ENCODE measurements at places on chromosomes 7 and 10. TPM values are rescaled to one million over a fixed set of nuclear protein-coding genes. Genes with fewer than 3 reads are reported as not detected.

Gene AS3MT
- 1.5 TPM for total RNA-seq

Gene PARD3
- total RNA-seq, result 2.8 TPM

Gene POR
- total RNA-seq, result 33.8 TPM

Gene MNX1
- not detected for total RNA-seq

Gene CDNF
- 2.7 TPM for total RNA-seq

Gene NXPH1
- not detected for total RNA-seq

Gene UCN3
- not detected for total RNA-seq

Gene C7orf57
- 0.46 TPM for total RNA-seq

Gene CCDC136
- total RNA-seq, result 7.7 TPM

Gene GTF2IRD1
- total RNA-seq, result 4.6 TPM

GRCh38 chr7:98653601-98654310 is 36.7 kb downstream of the NPTX2 start:
- DNase-seq, result no peak

DNA sequence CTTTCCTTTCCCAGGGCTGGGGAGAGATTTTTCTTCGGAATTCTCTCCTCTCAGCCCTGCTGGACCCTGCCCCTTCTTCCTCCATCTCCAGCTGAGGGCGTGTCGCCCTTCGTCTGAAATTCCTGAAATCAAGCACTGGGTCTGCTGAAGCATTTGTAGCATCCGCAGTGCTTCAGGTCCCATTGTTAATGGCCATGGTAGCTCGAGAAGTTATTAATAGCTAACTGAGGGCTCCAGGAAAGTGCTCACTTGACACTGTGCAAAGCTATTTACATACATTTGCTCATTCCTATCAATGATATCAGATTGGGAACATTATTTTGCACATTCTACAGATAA is 515 bp downstream of the FAM149B1 start:
- no peak for DNase-seq

GRCh38 chr7:140901941-140902302 is 22.8 kb downstream of the BRAF start:
- DNase-seq, result no peak

GRCh38 chr7:16747102-16747501 is 6.5 kb upstream of the TSPAN13 start:
- DNase-seq, result no peak

DNA sequence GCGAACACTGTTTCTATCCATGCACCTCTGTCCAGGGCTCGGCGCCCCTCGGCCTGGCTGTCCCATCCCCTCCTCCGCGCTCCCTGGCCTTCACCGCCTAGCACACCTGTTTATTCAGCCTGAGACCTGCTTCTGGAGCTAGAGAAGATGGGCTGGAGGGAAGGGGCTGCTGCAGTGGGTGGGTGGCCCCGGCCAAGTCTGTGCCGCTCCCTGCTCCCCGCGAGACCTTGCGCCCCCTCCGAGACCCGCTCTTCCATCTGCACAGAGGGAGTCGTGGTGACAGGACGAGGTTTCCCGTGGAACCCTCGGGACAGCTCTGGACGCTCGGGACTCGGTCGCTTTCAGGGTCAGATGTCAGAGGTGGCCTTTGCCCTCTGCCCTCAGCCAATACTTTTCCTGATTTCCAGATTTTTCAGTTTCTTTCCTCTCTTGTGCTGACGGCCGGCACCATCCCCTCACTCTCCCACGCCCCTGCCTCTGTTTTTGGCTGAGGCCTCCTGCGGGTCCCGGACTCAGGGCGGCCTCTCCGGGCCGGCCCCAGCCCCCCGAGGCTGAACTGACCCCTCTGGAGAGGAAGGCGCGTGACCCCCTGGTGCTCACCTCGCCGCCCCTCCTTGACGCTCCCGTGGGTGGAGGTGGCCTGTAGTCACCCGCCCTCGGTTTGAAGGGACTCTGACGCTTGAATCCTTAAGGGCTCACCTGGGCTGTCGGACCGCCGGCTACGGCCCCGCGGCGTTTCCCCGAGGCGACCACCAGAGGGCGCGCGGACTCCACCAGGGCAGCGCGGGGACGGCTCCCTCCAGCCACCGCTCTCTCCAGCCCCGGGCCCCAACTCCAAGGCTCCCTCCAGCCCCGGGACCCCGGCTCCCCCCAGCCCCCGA is 15.6 kb downstream of the SHH start:
- DNase-seq, result peak; percentile 82

DNA sequence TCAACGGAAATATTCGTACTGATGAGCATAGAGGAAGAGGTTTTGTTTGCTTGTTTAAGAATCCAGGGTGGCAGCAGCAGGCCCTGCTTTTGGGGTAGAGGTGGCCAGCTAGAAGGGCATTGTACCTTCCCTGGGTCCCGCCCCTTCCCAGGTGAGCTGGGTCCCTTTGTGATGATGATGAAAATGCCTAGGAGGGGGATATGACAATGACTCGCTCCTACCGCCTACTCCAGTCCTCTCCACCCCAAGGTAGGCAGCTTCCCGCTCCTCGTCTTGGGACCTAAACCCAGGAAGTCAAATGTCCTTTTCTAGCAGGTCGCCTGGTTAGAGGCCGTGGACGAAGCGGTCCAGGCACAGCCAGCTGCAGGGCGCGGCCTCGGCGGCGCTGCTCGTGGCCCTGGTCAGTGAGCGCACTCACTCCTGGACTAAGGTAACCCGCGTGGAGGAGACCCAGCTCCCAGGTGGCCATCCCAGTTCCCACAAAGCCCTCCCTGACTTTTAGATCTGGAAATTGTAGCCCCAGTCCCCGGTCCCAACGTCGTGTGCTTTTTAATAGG is 141.4 kb downstream of the LSMEM1 start:
- no peak for DNase-seq

GRCh38 chr10:119316729-119317097 is 109.3 kb downstream of the GRK5 start:
- peak; percentile 31 for DNase-seq

DNA sequence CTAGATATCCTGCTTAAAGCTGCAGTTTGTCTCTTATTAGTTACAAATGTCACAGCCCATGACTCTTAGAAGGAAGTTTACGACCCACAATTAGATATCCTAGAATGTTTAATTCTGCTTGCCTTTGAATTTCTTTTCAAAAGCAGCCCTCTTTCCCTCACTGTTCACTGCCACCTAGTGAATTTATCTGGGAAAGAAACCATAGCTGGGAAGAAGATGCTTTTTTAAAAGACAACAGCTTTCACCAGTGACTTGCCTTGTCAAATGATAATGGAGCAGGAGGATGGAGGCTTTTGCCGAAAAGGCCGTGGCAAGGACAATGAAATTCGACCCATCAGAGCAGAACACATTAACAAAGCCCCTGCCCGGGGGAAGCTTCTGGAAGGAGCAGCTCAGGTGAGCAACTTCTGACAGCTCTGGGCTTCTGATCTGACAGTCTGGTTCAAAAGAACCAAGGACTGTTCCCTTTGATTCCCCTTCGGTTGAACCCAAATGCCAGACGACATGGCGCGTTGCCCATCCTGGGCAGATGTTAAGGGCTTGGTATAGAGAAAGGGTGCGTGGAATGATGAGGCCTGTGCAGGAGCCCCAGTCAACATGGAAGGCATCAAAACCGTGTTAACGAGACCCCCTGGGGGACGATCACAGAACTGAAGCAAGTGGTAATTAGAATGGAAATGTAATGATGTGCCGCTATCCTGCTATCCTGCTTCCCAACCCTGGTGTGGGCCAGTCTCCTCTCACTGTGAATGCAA is 236.8 kb downstream of the FRMD4A start:
- DNase-seq, result no peak

GRCh38 chr10:72087969-72088888 is at the start of gene SPOCK2:
Gene SPOCK2 (minus strand): TSS chr10:72088551. CDS start chr10:72088328, 223 bp downstream.
- peak; percentile 82 for DNase-seq

DNA sequence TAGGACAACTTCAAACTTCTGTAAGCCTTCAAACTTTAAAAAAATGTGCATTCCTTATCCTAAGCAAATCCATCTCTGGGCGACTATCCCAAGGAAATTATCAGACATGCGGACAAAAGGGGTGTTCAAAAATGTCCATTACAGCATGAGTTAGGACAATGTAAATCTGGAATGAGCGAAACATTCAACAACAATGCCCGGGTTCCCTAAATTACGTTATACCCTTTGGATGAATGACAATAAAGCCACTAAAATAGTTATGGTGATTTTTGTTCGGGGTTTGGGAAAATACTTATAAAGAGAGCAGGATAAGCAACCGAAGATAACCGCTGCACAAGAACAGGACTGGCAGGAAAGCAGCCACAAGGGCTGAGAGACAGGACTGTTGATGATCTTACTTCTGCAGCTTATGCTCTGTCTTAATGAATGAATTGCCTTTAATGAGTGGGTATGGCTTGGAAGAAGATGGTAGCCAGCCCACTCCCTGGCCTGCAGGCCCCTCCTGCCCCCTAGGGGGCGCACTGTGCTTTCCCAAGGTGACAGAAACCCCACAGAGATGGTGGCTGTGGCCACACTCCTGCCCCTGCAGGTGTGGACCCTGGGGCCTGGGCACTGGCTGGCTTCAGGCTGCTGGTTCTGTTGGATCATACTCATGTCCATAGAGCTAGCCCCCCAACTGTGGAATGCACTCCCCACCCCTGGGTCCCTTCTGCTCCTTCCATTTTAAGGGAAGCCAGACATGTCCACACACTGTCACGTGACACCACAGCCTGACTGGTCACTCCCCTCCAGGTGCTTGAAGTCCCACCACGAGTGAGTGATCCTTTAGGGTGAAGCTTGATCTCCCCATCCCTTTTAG is 45.0 kb downstream of the ZCCHC24 start:
- DNase-seq, result peak; percentile 82

- peak; percentile 22 for DNase-seq
These were observed 352.3 kb upstream of the KLF6 start for GRCh38 chr10:4137299-4137698.

- DNase-seq, result no peak
These were observed 86.1 kb downstream of the CACNB2 start for GRCh38 chr10:18226336-18226735.

GRCh38 chr10:131818510-131819234 is 82.1 kb upstream of the PPP2R2D start:
- DNase-seq, result no peak

- DNase-seq, result no peak
These were observed 1.7 kb upstream of the MCU start for GRCh38 chr10:72690071-72690755.

DNA sequence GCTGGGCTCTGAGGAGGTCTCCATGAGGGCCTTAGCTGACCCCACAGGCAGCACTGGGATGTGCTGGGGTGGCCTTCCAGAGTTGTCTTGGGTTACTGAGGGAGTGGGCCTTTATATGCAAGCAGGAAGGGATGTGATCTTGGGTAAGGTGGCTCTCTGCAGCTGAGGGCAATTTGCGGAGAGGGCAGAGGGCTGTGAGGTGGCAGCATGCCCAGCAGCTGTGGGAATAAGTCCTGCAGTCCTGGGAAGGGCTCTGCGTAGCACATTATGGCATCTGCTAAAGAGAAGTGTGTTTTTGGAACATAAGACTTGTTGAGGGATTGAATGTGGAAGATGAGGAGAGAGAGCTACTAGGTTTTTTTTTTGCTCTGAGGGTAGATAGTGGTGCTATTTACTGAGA is 99.6 kb upstream of the KMT2E start:
- no peak for DNase-seq

GRCh38 chr10:116170815-116171250 is 102.2 kb downstream of the GFRA1 start:
- no peak for DNase-seq

DNA sequence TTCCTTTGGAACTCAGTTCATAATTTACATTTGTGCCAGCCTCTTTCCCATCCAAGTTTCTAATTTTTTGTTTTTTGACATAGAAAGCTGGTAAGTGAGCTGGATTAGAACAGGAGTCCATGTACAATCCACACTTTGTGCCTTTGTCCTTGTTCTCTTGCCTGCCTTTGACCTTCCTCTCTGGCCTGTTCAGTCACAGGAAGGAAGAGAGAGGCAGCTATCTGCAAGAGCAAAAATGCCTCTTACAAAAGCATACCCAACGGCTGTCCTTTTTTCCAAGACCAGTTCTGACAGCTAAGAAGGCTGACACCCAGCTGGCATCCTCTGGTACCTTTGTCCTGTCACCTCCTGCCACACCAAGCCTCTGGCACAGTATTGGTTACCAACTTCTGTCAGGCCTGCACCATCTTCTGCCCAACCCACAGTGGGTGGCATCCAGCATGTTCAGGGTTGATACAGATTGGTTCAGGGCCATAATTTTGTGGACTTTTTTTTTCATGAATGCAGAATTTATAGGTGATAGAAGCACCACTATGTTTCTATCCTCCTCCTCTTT is 133.7 kb upstream of the KLF14 start:
- no peak for DNase-seq

- no peak for DNase-seq
These were observed 44.6 kb upstream of the TSPAN13 start for GRCh38 chr7:16708980-16709379.

- no peak for DNase-seq
These were observed 285.7 kb downstream of the GLRX3 start for GRCh38 chr10:130421909-130422308.

DNA sequence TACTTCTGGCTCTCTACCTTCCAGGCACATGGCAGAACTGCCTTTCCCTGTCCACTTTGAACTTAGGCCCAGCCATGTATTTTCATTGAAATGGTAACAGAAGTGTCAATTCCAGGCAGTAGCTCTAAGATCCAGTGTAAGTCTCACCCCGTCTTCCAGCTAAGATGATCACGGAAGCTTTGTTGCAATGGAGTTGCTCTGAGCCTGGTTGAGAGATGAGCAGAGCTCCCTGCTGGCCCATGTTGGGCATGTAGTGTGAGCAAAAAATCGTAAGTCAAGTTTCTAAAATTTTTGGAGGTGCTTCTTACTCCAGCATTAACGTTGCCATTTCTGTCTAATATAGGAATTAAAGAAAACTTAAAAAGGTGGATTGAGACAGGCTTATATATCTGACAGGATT is 274.4 kb downstream of the IPMK start:
- DNase-seq, result no peak

- no peak for DNase-seq
These were observed 31.8 kb upstream of the SFTPD start for GRCh38 chr10:79980711-79981110.

DNA sequence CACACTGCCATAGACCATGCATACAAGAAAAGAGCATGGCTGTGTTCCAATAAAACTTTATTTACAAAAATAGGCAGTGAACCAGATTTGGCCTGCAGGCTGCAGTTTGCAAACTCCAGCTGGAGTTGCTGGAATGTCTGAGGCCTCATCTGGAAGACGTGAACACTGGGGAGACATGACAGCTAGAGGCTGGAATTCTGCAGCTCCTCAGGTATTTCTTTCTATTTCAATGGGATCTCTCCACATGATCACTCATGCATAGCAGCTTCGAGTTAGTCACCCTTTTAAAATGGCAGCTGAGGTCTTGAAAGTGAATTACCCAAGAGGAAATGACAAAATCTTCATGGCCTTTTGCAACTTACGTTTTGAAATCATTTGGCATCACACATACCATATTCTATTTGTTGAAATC is 52.6 kb upstream of the BET1 start:
- DNase-seq, result no peak

DNA sequence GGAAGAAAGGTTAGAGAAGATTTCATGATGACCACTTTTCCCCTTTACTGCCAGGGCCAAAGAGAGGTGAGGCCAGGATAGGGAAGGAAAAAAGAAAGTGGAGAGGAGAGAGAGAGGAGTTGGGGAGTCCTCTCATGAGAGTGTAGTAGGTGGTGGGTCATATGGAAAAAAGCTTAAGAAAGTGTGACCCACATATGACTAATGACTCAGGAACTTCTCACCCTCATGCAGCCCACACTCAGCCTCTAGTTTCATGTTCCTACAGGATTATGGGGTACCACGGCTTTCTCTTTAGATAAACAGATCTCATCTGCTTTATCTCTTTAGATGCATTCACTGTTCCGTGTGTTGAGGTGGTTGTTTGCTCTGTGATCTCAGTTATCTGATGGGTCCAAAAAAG is 462.5 kb upstream of the IGFBP3 start:
- DNase-seq, result no peak

GRCh38 chr7:70681469-70682350 is 450.2 kb upstream of the GALNT17 start:
- peak; percentile 58 for DNase-seq

- DNase-seq, result no peak
These were observed 13.9 kb downstream of the MMRN2 start for GRCh38 chr10:86943316-86944030.
